ENCODE measurements at places on chromosomes 3 and 15.

DNA sequence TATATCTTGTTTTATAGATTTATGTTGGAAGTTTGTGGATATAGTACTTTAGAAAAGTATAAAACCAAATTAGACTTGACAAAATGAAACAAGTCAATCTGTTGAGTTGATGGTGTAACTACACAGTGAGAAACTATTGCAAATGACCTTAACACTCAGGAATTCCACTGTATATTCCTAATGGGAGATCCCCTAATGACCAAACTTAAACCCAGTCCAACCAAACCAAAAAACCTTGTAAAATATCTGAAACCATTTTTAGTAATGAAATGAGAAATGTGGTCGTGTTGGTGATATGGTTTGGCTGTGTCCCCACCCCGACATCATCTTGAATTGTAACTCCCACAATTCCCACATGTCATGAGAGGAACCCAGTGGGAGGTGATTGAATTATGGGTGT, 31.9 kb upstream of the ATP13A3 start:
- no peak for DNase-seq

GRCh38 chr3:123724306-123724705, 139.5 kb upstream of the HACD2 start:
- DNase-seq, result no peak

DNA sequence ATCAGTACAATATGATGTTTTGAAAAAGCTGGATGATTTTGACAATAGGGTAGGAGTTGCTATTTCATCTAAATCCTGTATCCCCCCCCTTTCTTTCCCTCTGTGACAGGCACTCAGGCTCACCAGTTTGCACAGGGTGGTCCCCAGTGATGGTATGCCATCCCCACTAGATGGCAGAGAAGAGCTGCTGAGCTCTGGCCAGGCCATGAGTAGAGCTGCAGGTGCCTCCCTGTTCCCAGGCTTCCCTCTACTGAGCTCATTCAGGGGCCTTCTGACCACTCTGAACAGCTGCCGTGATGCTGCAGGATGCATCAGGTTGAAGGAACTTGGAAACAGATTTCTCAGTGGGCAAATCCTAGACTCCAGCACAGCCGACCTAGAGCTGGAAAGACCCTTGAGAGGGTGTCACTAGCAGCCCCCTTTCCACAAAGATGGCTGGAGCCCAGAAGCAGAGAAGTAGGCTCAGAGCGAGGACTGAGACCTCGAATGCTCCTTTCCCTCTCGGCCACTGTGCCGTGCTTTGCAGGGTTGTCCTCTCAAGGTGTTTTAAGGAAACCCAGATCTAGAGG, 45.1 kb downstream of the EFCAB12 start:
- no peak for DNase-seq

DNA sequence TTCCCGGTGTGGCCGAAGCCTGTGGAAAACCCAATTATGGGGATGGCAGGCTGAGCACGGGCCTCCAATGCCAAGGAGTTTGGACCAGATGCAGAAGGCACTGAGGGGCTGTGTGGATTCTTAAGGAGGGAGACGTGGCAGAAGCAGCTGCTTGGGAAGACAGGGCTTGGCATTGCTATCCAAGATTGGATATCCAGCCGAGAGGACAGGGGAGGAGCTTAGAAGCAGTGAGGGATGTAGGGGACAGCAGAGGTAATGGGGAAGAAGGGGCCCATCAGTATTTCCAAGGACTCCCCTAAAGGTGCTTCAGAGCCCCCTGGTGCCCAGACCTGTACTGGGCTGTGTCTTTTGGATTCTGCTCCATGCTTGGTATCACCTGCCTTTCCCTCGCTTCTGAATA, 112.8 kb upstream of the TLE3 start:
- DNase-seq, result no peak

GRCh38 chr3:40557575-40558161, 32.9 kb downstream of the ZNF621 start:
- no peak for DNase-seq

DNA sequence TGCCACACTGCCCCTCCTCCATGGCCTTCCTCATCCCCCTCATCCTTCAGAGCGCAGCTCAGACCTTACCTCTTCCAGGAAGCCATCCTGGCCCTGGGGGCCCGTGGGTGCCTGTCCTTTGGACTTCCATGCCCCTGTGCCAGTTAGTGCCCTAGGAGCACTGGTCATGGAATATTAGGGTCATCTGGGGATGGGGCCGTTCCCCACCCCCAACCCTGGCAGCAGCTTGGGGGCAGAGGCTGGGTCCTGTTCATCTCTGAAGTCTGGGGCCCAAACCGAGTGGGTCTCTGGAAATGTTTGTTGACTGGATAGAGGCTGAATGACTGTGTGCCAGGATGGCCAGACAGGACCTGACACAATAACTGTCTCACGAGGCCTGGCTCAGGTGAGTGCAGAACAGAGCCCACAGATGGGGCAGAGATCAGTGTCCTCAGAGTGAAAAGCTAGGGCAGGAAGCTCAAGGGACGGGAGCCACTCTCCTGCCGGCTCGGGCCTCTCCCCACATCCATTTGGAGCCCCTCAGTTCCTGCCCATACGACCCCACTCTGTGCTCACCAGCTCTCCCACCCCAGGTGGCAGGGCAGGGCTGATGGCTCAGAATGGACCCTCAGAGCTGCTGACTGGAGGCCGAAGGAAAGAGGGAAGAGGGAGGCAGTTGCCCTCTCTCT, 62.5 kb downstream of the TLE3 start:
- DNase-seq, result no peak

DNA sequence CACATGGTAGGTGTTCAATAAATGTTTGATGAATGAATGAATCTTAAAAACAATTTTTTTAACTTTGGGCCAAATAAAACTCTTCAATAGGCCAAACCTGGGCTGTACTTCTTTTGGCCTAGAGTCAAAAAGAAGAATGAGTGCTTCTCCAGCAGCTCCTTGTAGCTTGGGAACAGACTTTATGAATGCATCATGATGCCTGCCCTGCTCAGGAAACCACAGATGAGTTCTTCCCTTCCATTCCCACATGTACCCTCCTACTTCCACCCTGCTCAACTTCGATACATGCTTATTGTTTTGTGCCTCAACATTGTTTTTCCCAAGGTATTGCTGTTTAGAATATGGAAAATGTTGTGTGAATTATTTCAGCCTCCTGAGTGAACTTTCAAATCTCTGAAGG, 87.0 kb downstream of the FILIP1L start:
- DNase-seq, result no peak

GRCh38 chr15:22981051-22981840, 1.1 kb upstream of the CYFIP1 start:
- DNase-seq, result no peak

GRCh38 chr3:188914552-188914951, 257.2 kb upstream of the TPRG1 start:
- no peak for DNase-seq

GRCh38 chr3:129865806-129866205, 27.7 kb downstream of the TMCC1 start:
- no peak for DNase-seq

DNA sequence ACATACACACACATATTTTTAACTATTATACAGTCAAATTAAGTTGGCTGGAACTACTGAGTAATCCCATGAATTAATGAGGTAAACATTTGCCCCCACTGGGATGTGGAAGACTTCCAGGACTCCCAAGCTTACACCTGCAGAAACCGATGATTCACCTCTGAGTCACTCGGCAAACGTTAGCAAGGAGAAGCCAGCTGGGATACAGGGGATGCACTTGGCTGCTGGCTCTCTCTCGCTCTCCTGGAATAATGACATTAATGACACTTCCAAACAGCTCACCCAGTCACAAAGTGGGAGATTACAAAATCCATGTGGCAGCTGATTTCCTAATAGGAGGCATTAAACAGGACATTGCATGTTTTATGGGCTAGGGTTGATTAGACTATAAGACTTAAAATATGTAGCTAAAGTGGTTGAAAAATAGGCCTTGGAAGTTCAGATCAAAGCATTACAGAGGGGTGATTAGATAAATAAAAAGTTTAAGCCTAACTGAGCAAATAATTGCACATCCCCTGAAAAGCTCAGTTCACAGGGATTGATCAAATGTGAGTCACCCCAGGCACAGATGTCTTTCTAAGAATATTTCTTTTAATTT, 500.9 kb downstream of the SOX2 start:
- no peak for DNase-seq

DNA sequence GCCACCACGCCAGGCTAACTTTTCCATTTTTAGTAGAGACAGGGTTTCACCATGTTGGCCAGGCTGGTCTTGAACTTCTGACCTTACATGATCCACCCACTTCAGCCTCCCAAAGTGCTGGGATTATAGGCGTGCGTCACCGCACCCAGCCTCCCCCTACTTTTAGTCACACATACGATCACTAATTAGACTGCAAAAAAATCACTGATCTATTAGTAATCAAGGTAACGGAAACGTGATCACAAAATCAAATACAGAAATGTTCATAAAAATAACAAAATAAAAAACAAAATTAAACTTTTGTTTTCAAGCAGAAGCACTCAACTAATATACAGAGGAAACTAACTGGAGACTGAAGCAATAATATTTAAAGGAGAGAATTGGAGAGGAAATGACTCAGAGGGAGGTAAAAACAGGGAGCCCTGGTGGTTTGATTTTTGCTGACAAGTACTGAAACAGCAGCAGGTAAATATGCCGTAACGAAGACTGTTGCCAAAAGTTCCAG, 4.6 kb downstream of the WDR53 start:
- no peak for DNase-seq

DNA sequence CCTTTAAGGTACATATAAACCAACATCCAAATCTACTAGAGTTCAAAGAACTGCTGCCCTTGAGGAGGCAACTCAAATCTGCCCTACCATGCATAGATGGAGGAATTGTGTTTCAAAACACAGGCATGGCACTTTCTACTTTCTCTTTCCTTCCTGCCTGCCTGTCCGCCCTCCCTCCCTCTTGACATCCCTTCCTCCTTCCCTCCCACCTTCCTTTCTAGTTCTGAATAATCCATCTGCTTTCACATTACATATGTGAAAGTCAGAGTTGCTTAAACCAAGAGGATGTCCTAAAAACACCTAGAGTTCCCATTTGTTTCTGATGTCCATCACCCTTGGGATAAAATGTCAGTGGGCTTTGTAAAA, 537.6 kb downstream of the FOXP1 start:
- no peak for DNase-seq

- DNase-seq, result no peak
Measured at GRCh38 chr3:112505907-112506306, 6.6 kb upstream of the BTLA start.

- no peak for DNase-seq
Measured at GRCh38 chr15:44397869-44398268, 29.6 kb upstream of the CTDSPL2 start.

DNA sequence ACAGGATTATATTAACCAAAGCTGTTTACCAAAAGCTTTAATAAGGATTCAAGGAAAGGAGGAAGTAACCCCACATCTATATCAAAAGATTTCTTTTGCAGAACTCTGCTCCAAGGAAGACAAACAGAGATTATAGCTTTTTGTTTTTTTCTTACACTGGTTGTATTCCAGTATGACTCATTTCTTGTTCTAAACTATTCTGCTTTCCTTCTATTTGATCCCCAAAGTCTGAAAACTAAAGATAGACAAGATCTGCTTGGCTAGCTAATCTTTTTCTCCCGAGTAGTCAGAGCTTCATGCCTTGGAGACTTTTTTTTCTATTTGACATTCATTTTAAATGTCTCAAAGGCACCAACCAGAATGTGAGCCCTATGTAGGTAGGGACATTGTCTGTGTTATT, 36.8 kb upstream of the FRMD5 start:
- no peak for DNase-seq

DNA sequence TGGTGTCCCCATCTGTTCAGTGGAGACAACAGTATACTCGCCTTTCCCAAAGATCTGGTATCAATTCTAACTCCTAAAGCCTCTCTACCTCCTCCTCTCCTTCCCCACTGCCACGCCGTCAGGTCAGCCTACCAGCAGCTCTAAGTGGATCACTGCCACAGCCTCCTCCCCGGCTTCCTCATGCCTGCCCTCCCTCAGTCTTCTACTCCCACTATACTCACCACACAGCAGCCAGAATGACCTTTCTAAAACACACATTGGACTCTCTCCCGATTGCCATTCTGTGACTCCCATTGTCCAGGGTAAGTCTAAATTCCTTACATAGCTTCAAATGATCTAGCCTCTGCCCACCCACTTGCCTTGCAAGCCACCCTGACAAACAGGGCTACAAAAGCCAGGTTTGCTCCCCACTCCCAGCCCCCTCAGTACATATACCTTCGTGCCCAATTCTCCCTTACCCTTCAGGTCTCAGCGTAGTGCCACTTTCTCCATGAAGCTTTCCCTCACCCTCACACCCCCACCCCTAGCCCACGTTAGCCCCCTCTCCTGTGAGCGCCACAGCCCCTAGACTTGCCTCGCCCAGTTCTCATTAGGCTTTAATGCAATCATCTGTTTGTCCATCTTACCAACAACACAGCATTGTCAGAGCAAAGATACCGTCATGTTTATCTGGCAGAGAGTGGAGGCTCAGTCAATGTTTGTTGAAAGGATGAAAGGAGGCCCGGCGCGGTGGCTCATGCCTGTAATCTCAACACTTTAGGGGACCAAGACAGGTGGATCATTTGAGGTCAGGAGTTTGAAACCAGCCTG, 9.5 kb upstream of the SEMA7A start:
- DNase-seq, result no peak

DNA sequence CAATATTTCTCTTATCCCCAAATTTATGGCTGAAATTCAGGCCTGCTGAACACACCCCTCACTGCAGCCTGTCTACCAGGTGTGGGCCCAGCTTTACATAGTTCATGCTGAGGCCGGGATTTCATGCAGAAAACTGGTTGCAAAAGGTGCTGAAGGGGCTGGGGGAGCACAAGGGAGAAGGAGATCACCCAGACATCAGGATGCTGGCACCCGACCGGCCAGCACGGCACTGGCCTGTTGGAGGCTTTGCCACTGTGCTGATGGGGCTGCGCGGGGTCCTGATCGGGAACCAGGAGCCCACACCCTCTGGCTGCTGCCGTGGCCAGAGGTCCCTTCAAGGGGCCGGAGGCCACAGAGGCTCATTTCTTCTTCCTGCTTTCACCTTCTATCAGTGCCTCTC, 177.9 kb upstream of the C2CD4B start:
- DNase-seq, result no peak

DNA sequence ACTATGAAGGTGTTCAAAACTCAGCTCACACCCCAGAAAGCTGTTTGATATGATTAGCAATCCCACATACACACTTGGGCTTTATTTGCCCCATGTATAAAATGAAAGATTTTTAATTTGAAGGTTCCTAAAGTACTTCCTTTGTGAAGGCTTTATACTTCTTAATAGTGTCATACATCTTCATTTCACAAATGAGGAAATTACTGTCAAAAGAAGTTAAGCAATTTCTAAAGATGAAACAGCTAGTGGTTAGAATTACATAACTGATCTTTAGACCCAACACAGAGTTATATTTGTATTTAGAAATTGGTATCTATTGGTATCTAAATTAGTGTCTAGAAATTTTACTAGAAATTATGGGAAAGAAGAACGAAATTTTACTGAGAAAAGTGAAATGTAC, 7.1 kb downstream of the CD200R1 start:
- DNase-seq, result no peak

DNA sequence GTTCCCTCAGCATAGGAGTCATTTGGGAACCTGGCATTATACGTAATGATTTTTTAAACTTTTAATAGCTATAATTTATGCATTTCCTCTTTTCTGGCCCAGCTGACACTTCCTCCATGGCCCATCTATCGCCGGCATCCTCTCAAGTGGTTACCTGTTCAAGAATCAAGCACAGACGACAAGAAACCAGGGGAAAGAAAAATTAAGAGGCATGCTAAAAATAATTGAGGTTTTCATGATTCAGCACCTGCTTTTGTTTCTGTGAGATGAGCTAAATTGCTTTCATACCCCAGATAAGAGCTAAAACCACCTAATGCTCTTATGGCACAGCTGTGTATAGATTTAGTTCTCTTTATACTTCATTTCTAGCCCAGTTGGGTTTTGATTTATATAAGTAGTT, 1.7 kb downstream of the SPCS1 start:
- no peak for DNase-seq
